ENCODE measurements at places on chromosomes 13 and 19. TPM values are rescaled to one million over a fixed set of nuclear protein-coding genes. Genes with fewer than 3 reads are reported as not detected.

The ATP4B gene
- not detected for total RNA-seq

The SULT2B1 gene
- 16.0 TPM for total RNA-seq

The ZNF230 gene
- 3.2 TPM for total RNA-seq

The LILRB4 gene
- not detected for total RNA-seq

The TMEM272 gene
- total RNA-seq, result not detected

The B3GNT8 gene
- total RNA-seq, result 0.32 TPM

The ATP8A2 gene
- total RNA-seq, result not detected

The EDNRB gene
- total RNA-seq, result not detected

The VAV1 gene
- total RNA-seq, result 7.9 TPM

The MRPL57 gene
- total RNA-seq, result 23.6 TPM

The DYRK1B gene
- 18.7 TPM for total RNA-seq

The ZNF490 gene
- total RNA-seq, result 0.89 TPM

The LEUTX gene
- total RNA-seq, result not detected

The INAFM1 gene
- total RNA-seq, result 10.2 TPM

The MAP4K1 gene
- total RNA-seq, result 0.85 TPM

The FOSB gene
- 14.4 TPM for total RNA-seq

The TFDP1 gene
- 112 TPM for total RNA-seq

The CFAP97D2 gene
- total RNA-seq, result not detected

The ZNF506 gene
- total RNA-seq, result 0.08 TPM

The PRX gene
- total RNA-seq, result 1.8 TPM

The TNNT1 gene
- 135 TPM for total RNA-seq

The PRR22 gene
- total RNA-seq, result 1.7 TPM

The CLEC17A gene
- total RNA-seq, result not detected

The CCDC8 gene
- not detected for total RNA-seq

The CGB3 gene
- not detected for total RNA-seq

The CPB2 gene
- total RNA-seq, result not detected

The GADD45B gene
- total RNA-seq, result 103 TPM

The DHX34 gene
- 35.3 TPM for total RNA-seq

The C5AR1 gene
- total RNA-seq, result 1.6 TPM

The HS6ST3 gene
- total RNA-seq, result not detected

The ZNF208 gene
- total RNA-seq, result not detected

The CGB8 gene
- 2.6 TPM for total RNA-seq

The NBEA gene
- total RNA-seq, result 1.9 TPM

The UBE2L5 gene
- not detected for total RNA-seq

The KCNN4 gene
- total RNA-seq, result 61.0 TPM

The IGFL4 gene
- 0.52 TPM for total RNA-seq

The MCEMP1 gene
- not detected for total RNA-seq

The ZNF471 gene
- 0.02 TPM for total RNA-seq

All from A549 treated with Mapracorat at 1 μM for 4 hours (cell line).